Esophagus mucosa (tissue), 1 donor: ENCODE measurements at places on chromosomes 5 and 9.

DNA sequence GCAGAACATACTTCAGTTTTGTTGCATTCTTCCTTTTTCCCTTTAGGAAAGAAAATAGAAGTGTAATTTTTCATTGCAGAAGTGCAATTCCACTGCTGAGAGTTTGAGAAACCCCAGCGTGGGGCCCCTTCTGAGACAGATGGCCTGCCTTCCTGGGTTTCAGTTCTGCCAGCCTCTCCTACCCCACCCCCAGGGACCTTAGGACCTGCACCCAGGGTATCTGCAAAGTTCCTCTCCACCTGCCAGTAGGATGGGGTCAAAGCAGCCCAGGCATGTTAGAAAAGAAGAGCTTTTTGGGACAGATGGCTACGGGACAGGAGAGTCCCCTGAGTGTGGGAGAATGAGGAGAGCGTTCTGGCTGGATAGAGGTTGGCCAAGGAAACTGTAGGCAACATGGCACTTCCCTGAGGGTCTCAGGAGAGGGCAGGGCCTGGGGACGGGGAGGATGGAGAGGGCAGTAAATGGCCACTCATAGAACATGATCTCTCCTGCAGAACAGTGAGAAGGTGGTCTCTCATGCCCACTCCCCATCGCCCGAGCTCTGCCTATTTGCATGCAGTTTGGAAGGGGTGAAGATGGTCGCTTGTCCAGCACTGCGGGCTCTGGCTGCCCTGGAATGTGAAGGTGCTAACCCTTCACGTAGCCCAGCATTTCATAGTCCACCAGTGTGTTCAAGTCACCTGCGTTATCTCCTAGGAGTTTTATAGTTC, at the start of gene TIFAB:
TIFAB (minus strand) TSS at position 31 of the 710 bp plus-strand sequence. CDS start 2,412 bp downstream, outside the sequence.
- no peak for ATAC-seq

GRCh38 chr9:123064716-123065115, 31.2 kb downstream of the GPR21 start:
- no peak for ATAC-seq

- ATAC-seq, result peak; percentile 67
These were observed 56.7 kb downstream of the ARHGAP26 start for GRCh38 chr5:142826741-142827492.

GRCh38 chr5:78889369-78890140, 95.6 kb downstream of the ARSB start:
- no peak for ATAC-seq

GRCh38 chr5:80153586-80154126, 102.2 kb downstream of the SERINC5 start:
- ATAC-seq, result peak; percentile 51

DNA sequence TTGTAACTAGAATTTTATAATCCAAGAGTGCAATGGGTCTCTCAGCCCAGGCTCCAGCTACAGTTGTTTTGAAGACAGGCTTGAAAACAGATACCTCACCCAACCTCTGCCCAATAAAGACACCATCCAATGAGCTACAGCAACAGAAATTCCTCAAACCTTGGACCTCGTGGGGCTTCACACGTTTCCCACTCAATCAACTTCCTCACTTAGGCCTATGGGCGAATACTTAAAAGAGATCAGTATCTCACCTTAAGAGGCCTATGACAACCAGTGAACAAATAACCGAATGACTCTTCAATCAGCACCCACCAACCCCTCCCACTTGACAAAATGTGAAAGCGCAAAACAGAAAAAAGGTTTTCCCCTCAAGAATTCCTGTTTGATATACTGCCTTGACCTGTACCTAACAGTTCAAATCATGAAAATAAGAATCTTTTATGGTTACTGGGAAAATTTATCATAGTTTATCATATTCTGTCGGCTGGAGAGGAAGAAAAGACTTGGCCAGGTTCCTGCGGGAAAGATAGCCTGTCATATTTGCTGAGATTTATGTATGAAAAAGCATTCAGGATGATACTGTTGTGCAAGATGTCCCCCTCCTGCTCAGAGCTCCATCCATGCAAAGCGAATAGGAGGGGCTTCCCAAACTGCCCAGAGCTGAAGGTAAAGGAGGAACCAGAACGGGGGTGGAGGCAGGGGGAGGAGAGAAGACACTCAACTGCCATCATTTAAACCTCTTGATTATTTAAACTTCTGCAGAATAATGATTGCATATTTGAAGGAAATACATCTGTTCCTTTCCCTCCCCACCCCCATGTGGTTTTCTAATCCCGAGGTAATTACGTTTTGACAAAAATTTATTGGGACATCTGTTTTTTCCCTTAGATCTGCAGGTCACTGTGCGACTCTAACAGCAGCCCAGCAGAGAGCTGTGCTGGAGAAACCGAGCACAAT, 256.3 kb downstream of the NFIB start:
- ATAC-seq, result no peak

DNA sequence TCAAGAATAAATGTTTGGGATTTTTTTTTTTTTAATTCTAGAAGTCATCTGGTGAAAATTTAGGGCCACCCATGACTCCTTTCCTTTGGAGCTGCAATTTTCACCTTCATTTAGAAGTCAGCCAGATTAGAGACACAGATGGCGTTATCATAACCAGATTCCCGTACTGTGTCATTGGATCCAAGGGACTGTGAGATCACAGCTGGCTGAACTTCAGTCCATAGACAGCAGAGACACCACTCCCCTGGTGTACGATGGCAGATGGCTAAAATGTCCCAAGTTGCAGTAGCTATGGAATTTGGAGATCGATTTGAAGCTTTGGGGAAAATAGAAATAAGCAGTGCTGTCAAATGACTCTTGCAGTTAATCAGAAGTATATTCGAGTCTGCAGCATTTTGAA, 216.3 kb downstream of the RFK start:
- no peak for ATAC-seq

GRCh38 chr5:149932445-149933350, 11.9 kb downstream of the PDE6A start:
- ATAC-seq, result no peak

DNA sequence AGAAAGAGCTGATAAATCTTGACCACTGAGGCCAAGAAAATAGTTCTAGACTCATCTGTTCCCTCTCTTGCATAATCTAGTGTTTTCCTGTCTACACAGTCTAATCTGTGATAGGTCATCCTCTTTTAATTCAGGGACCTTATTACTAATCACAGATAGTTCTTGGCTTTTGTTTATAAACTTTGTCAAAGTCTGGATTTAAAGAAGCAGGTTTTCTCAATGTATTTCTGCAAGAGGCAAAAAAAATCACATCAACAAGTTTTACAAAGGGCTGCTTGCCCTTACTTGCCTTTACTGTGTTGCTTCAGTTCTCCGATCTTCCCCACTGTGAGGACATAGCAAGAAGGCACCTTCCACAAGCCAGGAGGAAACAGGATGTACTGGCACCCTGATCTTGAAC, 43.9 kb upstream of the MTAP start:
- ATAC-seq, result peak; percentile 79

DNA sequence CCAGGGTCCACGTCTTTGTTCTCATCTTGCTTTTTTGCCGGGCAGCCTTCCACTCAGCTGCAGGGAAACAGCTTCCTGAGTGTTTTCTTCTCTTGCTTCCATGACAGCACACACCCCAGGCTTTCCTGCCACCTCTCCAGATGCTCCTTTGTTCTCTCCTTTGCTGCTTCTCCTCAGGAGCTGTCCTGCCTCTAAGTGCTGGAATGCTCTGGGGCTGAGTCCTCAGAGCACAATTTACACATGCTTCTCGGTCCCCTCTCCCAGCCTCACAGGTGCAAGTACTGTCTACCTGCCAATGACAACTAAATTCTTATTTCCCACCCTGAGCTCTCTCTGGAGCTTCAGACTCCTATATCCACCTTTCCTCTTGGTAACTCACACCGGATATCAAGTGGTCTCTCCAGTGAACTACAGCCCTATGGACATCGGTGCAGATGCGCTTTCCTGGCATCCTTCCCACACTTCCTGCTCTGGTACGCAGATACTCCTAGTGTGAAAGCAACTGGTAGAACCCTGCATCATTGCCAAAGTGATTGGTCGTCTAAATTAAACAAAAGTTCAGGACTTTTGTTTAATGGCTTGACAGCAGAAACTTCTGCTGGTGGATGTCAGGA, 13.4 kb upstream of the ACSL6 start:
- no peak for ATAC-seq

- ATAC-seq, result no peak
These were observed 104.8 kb upstream of the TBC1D2 start for GRCh38 chr9:98360176-98360708.

- no peak for ATAC-seq
These were observed 91.8 kb upstream of the DMRT1 start for GRCh38 chr9:749716-750115.

DNA sequence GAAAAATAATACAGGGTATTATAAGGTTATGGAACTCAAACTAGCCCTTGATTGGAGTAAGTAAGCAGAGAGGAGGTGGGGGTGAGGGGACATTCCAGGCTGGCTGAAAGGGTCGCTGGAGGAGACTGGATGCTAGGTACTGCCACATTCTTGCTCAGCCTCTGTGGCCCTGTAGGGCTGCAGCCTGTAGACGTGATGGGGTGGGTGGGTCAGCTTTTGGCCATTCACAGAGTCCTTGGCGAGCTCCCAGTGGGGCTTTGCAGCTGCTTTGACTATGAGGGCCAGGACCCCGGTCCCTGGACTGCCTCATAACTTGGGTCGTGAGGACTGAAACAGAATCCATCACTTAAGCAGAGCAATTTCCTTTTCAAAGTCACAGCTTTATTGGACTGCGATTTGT, 4.2 kb upstream of the GDNF start:
- ATAC-seq, result no peak

- no peak for ATAC-seq
These were observed 77.5 kb upstream of the GNAQ start for GRCh38 chr9:78109075-78109474.

- no peak for ATAC-seq
These were observed 919.0 kb downstream of the TAF11L14 start for GRCh38 chr5:18553269-18553668.

- no peak for ATAC-seq
These were observed 47.8 kb upstream of the INSYN2B start for GRCh38 chr5:170028124-170028523.

DNA sequence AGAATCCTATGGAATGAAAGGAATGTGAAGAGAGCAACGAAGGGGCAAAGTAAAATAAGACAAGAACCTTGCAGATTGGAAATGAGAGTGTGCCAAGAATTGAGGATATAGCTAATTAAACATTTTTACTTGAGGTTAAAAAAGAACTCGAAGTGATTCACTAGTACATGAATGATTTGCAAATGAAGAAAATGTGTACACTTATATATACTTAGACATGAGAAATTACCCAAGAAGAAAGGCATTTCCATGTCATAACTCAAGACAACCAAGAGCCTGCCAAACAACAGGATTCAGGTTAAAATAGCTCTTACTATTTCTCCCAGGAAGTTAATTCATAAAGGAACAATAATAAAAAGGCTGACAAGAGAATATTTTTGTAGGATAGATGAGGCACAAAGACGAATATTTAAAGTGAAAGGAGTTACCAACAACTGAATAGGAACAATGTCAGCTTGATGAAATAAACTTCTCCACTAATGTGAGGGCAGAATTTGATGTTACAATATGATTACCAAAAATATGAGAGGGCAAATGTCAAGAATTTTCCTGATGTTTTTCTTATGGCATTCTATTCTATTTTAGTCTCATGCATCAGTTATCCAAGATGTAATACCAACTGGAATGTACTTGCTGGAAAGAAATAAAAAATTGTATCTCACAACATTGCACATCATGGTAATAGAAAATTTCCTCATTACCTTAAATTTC, 18.9 kb upstream of the NPR3 start:
- no peak for ATAC-seq

- ATAC-seq, result no peak
These were observed 6.8 kb downstream of the KIF12 start for GRCh38 chr9:114092336-114092735.

DNA sequence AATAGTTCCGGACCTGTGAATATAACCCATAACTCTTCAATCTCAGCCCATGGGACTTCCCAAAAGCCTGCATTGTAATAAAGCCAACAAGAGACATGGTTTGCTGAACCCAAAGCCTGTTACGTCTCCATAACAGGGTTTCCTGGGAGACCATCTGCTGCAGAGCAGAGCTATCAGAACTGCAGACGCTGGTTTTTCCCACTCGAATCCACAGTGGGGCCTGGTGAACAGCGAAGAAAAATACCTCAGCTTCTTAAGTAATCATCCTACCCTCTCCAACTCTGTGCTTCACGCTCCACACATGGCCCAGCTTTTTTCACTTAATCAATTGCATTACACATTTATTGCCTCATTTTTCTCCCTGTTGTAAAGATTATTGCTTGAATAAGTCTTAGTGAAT, 409.5 kb upstream of the GRIA1 start:
- no peak for ATAC-seq

- no peak for ATAC-seq
These were observed 2.7 kb upstream of the MTMR12 start for GRCh38 chr5:32315221-32316014.

GRCh38 chr5:76256116-76256889, 146.8 kb upstream of the IQGAP2 start:
- peak; percentile 91 for ATAC-seq

DNA sequence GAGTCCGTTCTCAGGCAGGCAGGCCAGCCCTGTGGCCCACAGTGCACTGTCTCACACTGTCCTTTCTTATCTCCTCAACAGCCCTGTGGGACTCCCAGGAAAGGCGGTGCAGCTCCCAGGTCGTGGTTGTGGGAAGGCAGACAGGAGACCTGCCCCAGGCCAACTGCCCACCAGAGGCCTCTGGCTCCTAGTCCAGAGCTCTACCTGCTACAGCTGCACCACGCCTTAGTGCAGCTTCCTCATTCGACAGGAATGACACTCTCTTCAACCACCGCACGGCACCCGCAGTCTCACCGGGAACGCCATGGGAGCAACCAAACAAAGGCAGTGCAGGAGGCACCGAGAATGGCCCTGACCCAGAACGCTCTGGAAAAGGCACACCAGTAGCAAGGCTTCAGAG, 25.3 kb downstream of the CAMSAP1 start:
- ATAC-seq, result peak; percentile 22

GRCh38 chr5:14366763-14367162, 214.8 kb upstream of the OTULINL start:
- no peak for ATAC-seq

DNA sequence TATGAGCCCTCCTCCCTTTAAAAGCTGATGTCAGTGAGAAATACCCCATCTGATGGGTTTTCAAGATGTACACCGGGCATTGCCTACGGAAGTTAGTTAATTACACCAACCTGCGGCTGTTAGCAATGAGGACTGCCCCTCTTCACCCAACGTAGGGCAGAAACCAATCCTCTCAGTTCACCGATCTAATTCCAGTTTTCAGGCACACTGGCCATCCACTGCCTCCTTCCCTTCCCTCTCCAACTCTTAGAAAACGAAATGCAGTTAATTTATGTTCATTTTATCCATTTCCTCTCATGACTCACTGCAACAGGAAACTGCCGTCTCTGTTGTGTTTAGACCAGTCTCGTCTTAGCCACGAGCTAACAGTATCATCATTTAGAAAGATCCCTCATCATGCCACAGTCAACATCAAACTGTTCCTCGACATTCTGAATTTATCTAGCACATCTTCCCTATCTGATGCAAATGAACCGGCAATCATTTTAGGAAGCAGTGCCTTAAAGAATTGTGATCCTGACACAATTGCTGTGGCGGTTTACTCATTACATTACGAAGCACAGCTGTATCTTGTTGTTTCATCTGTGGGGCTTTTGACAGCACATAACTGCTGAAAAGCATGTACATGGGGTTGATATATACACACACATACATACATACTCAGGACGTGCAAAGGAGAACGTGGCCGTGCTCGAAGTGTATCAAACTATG, 168.6 kb downstream of the EFNA5 start:
- ATAC-seq, result no peak

- ATAC-seq, result no peak
These were observed 96.3 kb downstream of the KIAA0825 start for GRCh38 chr5:94522117-94522516.

GRCh38 chr5:106827061-106827460, 843.7 kb downstream of the EFNA5 start:
- no peak for ATAC-seq
